IPS DF 6.9 (cell line): ENCODE measurements at places on chromosomes 6 and 20.

- no peak for DNase-seq
Measured at GRCh38 chr6:49097116-49097515, 365.9 kb downstream of the MMUT start.

DNA sequence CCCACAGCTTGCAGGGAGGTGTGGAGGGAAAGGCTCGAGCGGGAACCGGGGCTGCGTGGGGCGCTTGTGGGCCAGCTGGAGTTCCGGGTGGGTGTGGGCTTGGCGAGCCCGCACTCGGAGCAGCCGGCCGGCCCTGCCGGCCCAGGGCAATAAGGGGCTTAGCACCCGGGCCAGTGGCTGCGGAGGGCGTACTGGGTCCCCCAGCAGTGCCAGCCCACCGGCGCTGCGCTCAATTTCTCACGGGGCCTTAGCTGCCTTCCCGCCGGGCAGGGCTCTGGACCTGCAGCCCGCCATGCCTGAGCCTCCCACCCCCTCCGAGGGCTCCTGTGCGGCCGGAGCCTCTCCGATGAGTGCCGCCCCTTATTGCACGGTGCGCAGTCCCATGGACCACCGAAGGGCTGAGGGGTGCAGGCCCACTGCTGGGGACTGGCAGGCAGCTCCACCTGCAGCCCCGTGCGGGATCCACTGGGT lies 1242.2 kb upstream of the EYS start:
- no peak for DNase-seq

DNA sequence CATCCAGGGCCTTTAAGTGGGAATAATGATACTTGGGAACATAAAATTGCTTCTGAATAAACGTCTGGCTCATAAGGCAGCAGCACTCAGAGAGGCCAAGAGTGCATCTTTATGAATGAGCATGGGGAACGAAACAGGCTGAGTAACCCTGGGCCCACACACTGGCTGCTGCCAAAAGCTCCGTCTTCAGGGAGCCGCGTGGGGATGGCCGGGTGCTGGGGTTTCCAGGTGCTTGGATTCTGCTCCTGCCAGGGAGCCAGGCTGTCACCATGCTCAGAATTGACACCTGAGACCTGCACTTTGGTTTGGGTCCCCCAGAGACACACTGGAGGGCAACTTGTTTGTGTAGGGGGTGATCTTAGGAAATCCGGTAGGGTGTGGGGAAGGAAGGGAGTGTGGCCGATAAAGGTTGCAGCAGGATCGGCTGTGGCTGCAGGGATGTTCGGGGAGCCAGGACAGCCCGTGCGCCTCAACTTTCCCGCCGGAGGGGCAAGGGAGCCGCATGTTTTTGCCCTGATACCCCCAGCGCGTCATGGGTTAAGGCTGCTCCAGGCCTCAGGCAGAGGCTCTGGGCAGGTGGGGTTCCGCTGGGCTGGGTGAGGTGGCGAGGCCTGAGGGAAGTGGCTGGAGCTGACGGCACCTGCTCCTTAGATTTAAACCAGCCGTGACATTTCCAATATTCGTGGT lies 101.8 kb downstream of the YTHDF1 start:
- no peak for DNase-seq

DNA sequence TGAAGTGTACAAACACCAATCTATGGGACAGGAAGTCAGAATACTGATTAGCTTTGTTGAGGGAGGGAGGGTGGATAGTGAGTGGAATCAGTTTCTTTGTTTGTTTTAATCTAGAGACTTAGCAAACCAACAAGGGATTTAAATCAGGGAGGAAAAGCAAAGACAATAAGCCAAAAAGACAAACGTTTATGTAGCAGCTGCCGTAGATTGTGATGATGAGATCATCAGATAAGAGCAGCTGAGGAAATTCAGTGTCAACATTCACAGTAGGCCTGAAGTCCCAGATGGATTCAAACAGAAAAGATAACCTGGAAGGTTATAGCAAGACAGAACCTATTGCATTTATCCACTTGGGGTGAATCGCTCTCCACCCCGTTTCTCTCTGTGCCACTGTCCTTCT lies 104.9 kb upstream of the SYNDIG1 start:
- DNase-seq: no peak

DNA sequence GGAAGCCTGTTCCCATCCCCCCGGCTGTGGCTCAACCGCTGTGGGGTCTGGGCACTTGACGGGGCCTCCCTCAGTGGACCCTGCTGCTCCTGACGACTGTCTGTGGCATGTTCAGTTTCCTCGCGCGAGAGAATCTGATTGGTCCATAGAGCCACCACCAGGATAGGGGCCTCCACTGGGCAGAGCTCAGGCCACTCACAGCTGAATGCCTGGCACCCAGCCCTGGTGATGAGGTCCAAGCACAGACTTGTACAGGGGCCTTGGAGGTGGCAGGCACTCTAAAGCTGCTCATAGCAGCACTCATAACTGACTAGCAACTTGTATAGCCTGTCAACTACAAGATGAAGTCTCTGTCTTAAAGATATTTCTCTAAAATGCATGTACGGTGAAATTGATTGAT lies 368.1 kb downstream of the NRN1 start:
- DNase-seq: no peak

DNA sequence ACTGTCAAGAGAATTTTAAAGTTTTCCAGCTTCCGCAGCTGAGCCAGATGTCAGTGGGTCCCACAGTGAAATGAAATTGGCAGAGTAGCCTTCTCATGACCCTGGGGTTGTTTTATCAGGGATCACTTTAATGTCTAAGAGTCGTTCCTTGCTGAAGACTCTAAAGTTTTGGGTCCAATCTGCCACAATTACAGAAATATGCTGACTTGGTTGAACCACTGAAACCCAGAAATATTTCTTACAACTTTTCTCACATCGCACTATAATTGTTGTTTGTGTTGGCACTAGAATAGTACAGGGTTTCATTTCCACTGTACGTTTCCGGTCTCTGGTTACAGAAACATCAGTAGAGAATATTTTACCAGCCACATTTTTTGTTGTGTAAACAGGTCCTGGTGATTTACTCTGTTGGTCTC lies 109.0 kb downstream of the HMGCLL1 start:
- DNase-seq: no peak

- DNase-seq: peak; percentile 41
Measured at GRCh38 chr6:56292505-56293181, 45.3 kb upstream of the COL21A1 start.

GRCh38 chr6:140078561-140079125 lies 704.2 kb upstream of the CITED2 start:
- DNase-seq: no peak

GRCh38 chr6:35624341-35625070 lies 64.2 kb downstream of the FKBP5 start:
- no peak for DNase-seq

- no peak for DNase-seq
Measured at GRCh38 chr6:112717401-112717800, 370.3 kb downstream of the RFPL4B start.

DNA sequence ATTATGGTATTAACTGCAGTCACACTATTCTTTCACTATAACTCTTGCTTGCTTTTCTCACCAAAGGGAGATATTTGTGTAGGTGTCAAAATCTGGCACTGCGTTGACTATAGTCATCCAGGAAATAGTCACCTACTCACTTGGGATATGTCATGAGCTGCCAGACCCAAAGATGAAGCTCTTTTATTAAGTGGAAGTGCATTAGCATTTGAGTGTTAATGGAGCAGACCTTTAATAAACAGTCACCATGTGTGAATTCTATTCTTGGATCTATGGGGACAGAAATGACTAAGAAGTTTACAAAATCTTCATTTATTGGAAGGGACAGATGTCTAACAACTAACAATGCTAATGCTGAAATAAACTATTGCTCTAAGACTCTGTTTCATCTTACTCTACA lies 130.1 kb upstream of the NEDD9 start:
- no peak for DNase-seq

- no peak for DNase-seq
Measured at GRCh38 chr20:57257701-57258453, 8.6 kb downstream of the BMP7 start.

DNA sequence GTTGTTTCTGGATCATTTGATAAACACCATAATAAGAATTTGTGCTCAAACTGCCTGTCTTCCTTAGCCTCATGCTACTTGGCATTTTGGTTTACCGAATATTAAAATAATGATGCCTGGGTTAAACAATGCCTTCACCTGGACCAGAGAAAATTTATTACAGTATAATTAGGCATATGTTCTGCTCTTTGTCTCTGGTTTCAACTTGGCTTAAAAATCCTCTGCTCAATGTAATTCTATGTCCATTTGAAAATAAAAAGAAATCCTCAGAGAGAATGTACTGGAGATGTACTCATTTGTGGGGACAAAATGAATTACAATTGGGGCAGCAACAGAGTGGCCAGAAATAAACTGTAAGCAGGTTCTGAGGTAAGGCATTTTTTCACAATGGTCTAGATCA lies 95.0 kb downstream of the DST start:
- DNase-seq: no peak

GRCh38 chr6:125922322-125922860 lies 34.2 kb upstream of the HINT3 start:
- DNase-seq: no peak

DNA sequence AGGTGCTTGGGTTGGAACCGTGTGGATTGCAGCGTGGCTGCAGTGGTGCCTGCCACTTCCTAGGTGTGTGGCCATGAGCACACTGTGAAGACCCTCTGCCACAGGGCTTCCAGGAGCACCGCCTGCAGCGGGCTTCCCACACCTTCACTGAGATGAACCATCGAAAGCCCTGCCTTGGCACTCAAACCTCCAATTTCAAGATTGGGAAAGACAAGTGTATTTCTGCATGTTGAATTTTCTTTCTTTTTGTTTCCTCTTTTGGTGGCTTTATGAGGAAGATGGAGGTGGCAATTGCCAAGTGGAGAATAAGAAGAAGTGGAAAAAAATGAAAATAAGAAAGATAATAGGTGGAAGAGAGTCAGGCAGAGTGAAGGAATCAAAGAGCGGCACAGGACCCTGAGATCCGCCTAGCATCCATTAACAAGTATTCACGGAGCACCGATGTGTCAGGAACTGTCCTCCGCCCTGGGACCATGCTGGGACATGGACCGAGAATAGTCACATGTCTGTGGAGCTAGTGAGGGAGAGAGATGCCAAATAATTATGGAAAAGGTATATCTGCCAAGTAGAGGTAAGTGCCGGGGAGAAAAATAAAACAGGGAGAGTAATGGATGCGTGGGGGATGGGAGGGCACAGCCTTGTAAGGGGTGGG lies 159.9 kb downstream of the BCAS1 start:
- no peak for DNase-seq

DNA sequence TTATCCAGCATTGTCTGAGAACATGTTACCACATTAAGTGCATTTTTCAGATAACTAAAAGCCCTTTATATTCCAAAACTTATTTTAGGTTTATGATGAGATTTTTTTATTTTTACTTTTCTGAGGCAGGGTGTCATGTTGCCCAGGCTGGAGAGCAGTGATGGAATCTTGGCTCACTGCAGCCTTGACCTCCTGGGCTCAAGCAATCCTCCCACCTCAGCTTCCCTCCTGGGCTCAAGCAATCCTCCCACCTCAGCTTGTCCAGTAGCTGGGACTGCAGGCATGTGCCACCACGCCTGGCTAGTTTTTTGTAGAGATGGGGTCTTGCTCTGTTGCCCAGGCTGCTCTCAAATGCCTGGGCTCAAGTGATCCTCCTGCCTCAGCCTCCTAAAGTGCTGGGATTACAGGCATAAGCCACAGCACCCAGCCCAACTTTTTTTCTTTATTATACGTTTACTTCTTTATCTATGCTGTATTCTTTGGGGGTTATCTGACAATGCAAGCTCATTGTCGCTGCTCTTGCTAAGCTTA lies 6.2 kb downstream of the DYNLT1 start:
- no peak for DNase-seq

DNA sequence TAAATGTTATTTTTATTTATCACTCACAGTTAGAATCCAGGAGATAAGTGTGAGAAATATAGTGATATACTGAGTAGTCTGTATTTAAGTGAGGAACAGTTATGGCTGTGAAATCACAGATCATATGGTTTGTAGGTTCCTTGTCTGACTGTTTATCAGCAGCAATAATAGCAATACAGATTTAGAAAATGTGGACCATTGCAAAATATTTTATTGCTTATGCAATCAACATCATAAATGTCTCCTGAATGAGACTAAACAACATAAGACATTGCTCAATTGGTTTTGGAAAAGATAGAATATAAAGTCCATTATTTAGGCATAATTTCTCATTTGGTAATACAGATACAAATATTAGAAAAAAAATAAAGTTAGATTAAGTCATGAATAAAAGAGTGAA lies 43.7 kb downstream of the CCDC170 start:
- no peak for DNase-seq

- DNase-seq: no peak
Measured at GRCh38 chr6:121222656-121223055, 111.6 kb downstream of the TBC1D32 start.

GRCh38 chr6:8392569-8392968 lies 42.8 kb downstream of the SLC35B3 start:
- DNase-seq: no peak

- no peak for DNase-seq
Measured at GRCh38 chr6:47254906-47255305, 54.8 kb downstream of the TNFRSF21 start.

GRCh38 chr20:62495749-62496567 lies 20.2 kb upstream of the GATA5 start:
- DNase-seq: no peak

DNA sequence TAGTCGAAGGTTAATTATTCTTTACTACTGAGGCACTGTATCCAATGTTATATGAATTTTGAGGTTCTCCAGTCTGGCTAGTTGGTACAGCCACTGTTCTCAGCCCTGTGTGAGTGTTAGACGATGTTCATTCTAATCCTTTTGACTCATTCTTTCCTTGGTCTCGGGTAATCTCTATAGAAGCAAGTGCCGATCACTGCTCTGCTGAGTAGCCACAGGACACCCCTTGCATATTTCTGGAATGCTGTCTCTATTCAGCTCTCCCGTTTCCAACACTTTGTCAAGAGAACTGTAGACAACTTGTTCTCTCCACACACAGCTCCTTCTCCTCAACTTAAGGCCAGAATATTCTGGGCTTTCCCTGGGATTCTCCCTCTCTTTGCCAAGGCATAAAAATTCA lies 42.4 kb upstream of the PLCB1 start:
- no peak for DNase-seq

DNA sequence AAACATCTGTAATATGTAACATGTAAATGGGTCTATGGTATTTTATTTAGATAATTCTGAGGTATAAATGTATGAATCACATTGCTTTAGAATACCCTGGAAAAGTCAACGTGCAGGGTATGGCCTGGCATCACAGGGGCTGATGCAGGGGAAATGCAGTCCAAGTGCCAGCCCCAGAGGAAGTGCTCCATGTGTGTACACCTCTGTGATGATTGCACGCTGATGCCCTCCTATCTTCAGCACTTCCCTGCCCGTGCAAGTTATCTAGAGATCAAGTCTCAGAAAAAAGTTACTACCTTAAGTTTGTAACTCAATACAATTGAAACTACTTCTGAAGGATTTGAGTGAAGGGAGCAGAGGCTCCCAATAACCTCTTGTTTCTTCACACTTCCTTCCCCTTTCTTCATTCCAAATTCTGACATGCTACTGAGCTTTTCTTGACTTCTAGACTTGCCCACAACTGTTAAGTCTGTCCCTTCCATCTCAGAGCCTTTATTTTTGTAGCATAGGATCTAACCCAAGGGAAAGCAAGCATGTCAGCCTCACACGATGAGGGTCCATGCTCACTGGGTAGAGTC lies 2.2 kb downstream of the SMLR1 start:
- no peak for DNase-seq

- DNase-seq: no peak
Measured at GRCh38 chr6:131821010-131821807, 13.4 kb downstream of the ENPP1 start.
